Daoy (cell line): ENCODE measurements at places on chromosomes 2 and 18. TPM values are rescaled to one million over a fixed set of nuclear protein-coding genes. Genes with fewer than 3 reads are reported as not detected.

- no peak for DNase-seq
Observed at GRCh38 chr18:42001801-42002200, 46.8 kb downstream of the PIK3C3 start.

Gene C2orf49
- total RNA-seq: 10.1 and 19.9 TPM in 2 replicates

Gene CXCR4
- total RNA-seq: 3.8 and 6.5 TPM in 2 replicates

Gene RAB6C
- not detected in 2 replicates for total RNA-seq

Gene MLPH
- 53.1 and 58.8 TPM in 2 replicates for total RNA-seq

Gene IL18RAP
- total RNA-seq: 0.12 TPM in 1 of 2 replicates, not detected in the other
